ENCODE measurements at places on chromosomes 3 and 15.

DNA sequence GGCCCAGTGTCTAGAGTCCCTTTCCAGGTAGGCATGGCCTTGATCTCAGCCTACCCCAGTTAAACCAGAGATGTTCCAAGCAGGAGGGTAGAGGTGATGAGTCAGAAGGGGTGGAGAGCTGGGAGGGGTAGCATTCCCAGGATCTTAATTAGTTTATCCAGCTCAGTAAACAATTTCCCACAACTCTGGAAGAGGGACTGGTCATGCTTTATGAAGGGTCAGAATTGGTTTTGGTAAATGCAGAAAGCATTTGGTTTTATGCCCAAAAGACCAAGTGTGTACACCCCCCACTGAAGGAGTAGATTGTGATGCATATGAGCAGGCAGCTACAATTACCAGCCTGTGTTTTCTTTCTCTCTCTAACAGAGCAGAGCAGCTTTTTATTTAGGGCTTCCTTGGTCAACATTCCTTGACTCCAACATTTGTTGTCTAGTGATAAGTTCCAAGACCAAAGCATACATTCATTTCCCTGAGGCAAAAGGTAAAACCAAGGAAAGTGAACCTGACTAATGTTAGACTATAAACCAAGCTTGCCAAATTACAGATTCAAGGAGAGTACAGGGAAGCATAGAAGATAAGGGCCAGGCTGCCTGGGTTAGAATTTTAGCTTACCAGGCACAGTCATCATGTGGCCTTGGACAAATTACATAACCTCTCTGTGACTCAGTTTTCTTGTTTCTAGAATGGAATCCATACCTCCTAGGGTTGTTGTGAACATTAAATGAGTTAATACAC, 17.6 kb downstream of the EXOSC7 start:
- no peak for DNase-seq

DNA sequence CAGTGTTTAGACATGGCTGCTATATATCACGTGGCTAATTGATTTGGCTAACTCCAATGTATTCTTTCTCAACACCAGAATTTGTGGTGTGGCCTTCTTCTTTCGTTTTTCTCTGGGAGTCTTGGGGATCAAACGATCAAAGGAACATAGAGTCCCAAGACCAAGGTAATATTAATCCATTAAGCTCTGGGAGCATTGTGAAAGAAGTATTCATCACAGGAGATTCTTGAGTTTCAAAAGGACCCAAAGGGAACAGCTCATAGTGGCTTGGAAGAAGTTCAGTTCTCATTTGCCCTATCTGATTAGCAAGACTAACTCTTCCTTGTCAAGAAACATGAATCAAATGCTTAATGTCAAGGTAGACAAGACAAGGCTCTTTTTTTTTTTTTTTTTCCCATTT, 32.9 kb upstream of the TICRR start:
- no peak for DNase-seq

DNA sequence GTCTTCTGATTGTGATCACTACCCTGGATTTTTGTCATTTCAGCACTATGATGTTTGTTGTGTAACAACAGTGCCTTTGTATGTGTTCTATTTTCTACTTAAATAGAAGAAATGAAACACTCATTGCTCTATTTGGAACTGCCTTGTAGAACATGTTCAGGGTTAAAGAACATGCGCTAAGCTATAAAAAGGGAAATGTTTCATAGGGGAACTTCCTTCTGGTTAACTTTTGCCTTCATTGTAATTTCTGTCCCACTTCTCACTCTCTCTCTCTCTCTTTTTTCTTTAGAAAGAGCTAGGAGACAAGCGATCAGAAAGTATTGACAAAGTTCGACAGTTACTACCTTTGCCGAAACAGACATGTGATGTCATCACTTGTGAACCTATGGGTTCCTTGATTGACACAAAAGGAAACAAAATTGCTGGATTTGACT, at the start of gene P2RY12:
Gene P2RY12 (minus strand): TSS at position 13 of the 434 bp plus-strand sequence. CDS start 45,908 bp downstream, outside the sequence.
- DNase-seq = no peak

DNA sequence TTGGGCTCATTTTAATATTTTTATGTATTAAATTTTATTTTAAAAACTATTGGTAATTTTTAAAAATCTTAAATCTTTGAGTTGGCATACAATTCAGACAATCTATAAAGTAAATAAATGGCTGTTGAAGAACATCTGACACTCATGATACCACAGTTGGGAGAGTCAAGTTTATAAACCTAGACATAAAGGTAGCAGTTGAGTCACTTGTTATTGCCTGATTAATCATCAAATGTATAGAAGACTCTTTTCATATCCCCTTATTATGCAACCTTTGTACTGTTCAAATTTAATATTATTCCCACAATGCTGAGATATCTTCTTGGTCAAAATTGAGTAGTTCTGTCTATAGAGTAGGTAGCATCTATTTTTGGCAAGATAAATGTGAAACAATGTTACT, 19.6 kb downstream of the PAQR9 start:
- DNase-seq = no peak

- no peak for DNase-seq
Observed at GRCh38 chr3:197936819-197937384, 13.1 kb upstream of the RPL35A start.
